ENCODE measurements at places on chromosomes 3 and 15. TPM values are rescaled to one million over a fixed set of nuclear protein-coding genes. Genes with fewer than 3 reads are reported as not detected.
A peak's percentile ranks its signal among the peaks of the same experiment; 100 is the strongest.

The FBXW12 gene
- not detected for total RNA-seq

The APOD gene
- not detected for total RNA-seq

The FYTTD1 gene
- 20.9 TPM for total RNA-seq

The DISP2 gene
- 0.21 TPM for total RNA-seq

The FEM1B gene
- 30.5 TPM for total RNA-seq

The SLC25A26 gene
- total RNA-seq, result 16.0 TPM

The PRC1 gene
- total RNA-seq, result 455 TPM

The NLGN1 gene
- total RNA-seq, result 3.2 TPM

The ZDHHC3 gene
- total RNA-seq, result 55.3 TPM

- H3K27ac ChIP-seq, result no peak overlapping the region
- H3K27me3 ChIP-seq, result no peaks in the 10 kb centered on the region
- H3K4me3 ChIP-seq, result no peak overlapping the region
- peaks cover 11% of the 10 kb centered on the region for H3K4me1 ChIP-seq
- no peaks in the 10 kb centered on the region for H3K36me3 ChIP-seq
- DNase-seq, result no peak
These were observed 198.7 kb downstream of the TNIK start for GRCh38 chr3:171261487-171261886.

- no peaks in the 10 kb centered on the region for H3K36me3 ChIP-seq
- no peaks in the 10 kb centered on the region for H3K27me3 ChIP-seq
- 0 out of 2 replicates have a peak, but pooled peaks cover 3% of the 10 kb centered on the region for H3K4me1 ChIP-seq
- no peak for DNase-seq
- no peak overlapping the region for H3K4me3 ChIP-seq
These were observed 23.7 kb downstream of the CEP19 start for GRCh38 chr3:196688349-196688748.

GRCh38 chr3:188241072-188241471 is 87.1 kb downstream of the LPP start:
- H3K27me3 ChIP-seq, result no peaks in the 10 kb centered on the region
- peaks cover 45% of the 10 kb centered on the region for H3K4me1 ChIP-seq
- DNase-seq, result no peak
- no peak overlapping the region for H3K4me3 ChIP-seq
- H3K27ac ChIP-seq, result no peak overlapping the region
- H3K36me3 ChIP-seq, result peaks cover 58% of the 10 kb centered on the region

DNA sequence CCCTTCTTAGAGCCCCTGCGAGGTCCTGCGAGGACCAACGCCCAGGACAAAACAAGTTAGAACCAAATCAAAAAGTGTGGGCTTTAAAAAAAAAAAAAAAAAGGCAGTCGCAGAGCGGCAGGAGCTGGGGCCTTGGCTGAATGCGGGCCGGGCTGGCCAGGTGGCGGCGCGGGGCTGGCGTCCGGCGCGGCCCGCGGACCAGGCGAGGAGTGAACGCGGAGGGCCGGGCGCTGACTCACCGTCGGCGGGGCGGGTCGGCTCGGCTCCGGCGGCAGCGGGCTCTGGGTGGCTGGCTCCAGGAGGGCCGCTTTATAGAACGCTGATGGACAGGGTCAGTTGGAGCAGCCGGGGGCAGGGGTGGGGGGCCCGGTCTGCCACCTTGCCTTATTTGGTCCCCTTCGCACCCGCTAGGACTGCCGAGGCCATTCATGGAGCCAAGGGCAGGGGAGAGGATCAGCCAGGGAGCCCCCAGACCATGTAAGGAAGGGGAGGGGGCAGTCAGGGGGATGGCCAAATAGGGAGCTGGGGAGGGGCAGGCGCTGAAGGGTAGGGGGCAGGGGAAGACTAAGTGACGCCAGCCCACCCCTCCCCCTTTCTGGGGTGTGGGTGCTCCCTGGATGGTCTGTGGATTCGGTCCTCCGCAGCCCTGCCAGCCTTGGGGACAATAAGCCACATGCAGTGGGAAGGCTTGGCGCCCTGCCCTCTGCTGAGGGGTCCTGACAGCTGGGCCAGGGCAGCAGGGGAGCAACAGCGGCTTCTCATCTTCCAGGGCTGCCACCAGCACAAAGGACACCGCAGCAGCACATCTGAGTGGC is at the start of gene ACTC1:
ACTC1 (minus strand) TSS at position 283 of the 815 bp plus-strand sequence. CDS start 741 bp downstream, outside the sequence.
- H3K4me3 ChIP-seq, result 0 out of 2 replicates have a peak within 1 kb of the TSS, but pooled peaks have one; percentile 9
- H3K36me3 ChIP-seq, result no peaks in the 10 kb centered on the region
- DNase-seq, result peak; percentile 74
- peaks cover 27% of the 10 kb centered on the region for H3K4me1 ChIP-seq

DNA sequence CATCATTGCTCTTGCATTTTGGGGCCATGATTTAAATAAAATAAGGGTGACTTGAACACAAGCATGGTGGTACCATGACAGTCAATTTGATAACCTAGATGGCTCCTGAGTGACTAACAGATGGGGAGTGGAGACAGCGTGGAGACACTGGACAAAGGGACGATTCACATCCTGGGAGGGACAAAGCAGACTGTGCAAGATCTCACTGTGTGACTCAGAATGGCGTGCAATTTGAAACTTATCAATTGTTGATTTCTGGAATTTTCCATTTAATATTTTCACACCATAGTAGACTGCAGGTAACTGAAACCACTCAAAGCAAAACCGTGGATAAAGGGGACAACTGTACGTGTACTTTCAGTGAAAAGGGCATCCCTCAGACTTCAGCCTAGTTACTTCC is 25.5 kb downstream of the MCCC1 start:
- no peaks in the 10 kb centered on the region for H3K27me3 ChIP-seq
- peaks cover 40% of the 10 kb centered on the region for H3K36me3 ChIP-seq
- H3K4me3 ChIP-seq, result no peak overlapping the region
- H3K4me1 ChIP-seq, result peaks cover 12% of the 10 kb centered on the region

- H3K4me1 ChIP-seq, result no peaks in the 10 kb centered on the region
- no peak for DNase-seq
- no peaks in the 10 kb centered on the region for H3K27me3 ChIP-seq
- H3K4me3 ChIP-seq, result no peak overlapping the region
These were observed 4.1 kb downstream of the CCR8 start for GRCh38 chr3:39333607-39334006.

DNA sequence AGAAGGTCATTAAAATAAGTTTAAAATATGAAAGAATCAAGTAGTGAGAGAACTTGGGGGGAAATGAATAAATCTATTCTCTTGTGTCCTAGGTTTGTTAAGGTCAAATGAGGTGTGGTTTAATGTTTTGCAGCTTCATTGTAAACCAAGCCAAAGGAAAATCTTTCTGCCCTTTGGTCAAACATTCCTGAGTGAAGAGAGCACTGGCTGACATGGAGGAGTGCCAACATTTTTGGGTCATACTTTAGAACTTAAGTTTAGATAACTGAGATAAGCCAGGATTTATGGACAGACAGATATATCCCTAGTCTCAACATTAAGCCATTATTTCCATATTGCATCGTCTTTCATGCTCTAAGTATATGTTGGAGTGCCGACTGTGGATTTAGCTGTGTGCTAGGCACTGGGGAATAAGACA is 66.4 kb downstream of the PTPRG start:
- H3K4me1 ChIP-seq, result peaks cover 71% of the 10 kb centered on the region
- peak overlapping the region; percentile 65 for H3K27ac ChIP-seq
- no peaks in the 10 kb centered on the region for H3K27me3 ChIP-seq
- H3K4me3 ChIP-seq, result no peak overlapping the region

- DNase-seq, result no peak
- H3K27ac ChIP-seq, result no peak overlapping the region
- no peaks in the 10 kb centered on the region for H3K4me1 ChIP-seq
- H3K27me3 ChIP-seq, result no peaks in the 10 kb centered on the region
- no peak overlapping the region for H3K4me3 ChIP-seq
These were observed 91.6 kb downstream of the MESD start for GRCh38 chr15:80898040-80898439.

DNA sequence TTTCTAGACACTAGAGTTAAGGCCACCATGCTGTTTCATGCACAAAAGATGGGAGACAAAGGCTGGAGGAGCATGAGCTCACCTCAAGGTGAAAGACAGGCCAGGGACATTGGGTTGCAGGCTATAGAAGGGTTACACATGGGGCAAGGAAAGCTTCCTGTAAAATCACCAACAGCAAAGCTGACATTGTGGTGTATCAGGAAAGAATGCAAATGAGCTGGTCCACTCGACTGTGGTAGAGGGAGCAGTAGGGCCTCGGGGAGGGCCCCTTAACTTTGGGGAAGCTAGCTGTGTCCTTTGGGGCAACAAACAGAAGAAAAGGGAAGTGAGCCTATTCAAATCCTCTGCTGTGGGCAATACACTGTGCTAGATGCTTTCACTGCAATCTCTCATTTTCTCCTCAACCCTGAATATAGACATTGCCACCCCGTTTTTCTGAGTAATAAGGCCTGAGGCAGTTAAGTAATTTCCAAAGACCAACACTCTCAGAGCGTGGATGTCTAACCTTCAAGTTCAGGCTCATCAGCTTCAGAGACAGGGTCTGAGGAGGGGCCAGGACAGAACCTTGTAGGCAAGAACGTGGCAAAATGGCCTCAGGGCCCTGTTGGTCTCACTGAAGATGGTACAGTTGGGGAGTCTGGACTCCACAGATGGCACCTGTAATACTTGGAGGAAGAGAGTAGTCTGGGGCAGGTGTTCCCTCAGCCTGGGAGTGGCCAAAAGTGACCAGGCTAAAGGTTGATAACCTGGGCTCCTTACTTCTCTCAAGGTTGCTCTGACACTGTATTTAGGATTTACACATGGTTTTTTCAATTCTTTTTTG is 24.1 kb downstream of the CX3CR1 start:
- no peaks in the 10 kb centered on the region for H3K27me3 ChIP-seq
- DNase-seq, result no peak
- no peak overlapping the region for H3K4me3 ChIP-seq

DNA sequence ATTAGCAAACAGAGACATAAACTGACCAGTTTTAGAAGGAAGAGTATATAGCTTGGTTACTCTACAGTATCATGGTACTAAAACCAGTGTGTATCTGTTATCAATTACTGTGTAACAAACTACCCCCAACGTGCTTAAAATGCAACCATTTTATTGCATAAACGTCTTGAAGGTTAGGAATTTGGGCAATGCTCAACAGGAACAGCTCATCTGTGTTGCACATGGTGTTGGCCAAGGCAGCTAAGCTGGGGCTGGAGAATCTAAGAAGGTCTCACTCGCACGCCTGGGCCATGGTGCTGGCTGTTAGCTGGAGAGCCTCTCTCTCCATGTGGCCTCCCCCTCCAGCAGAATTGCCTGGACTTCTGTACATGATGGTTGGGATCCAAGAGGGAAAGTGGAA is 81.2 kb upstream of the THBS1 start:
- H3K27ac ChIP-seq, result no peak overlapping the region
- H3K4me1 ChIP-seq, result peaks cover 47% of the 10 kb centered on the region
- no peaks in the 10 kb centered on the region for H3K36me3 ChIP-seq
- H3K27me3 ChIP-seq, result no peaks in the 10 kb centered on the region

GRCh38 chr3:152488449-152488848 is 219.7 kb downstream of the MBNL1 start:
- no peak overlapping the region for H3K4me3 ChIP-seq
- H3K4me1 ChIP-seq, result no peaks in the 10 kb centered on the region
- no peaks in the 10 kb centered on the region for H3K36me3 ChIP-seq

- H3K27ac ChIP-seq, result no peak overlapping the region
- H3K4me1 ChIP-seq, result no peaks in the 10 kb centered on the region
- no peaks in the 10 kb centered on the region for H3K27me3 ChIP-seq
- DNase-seq, result peak; percentile 21
- no peak overlapping the region for H3K4me3 ChIP-seq
These were observed 36.7 kb downstream of the ACSBG1 start for GRCh38 chr15:78197632-78198031.

DNA sequence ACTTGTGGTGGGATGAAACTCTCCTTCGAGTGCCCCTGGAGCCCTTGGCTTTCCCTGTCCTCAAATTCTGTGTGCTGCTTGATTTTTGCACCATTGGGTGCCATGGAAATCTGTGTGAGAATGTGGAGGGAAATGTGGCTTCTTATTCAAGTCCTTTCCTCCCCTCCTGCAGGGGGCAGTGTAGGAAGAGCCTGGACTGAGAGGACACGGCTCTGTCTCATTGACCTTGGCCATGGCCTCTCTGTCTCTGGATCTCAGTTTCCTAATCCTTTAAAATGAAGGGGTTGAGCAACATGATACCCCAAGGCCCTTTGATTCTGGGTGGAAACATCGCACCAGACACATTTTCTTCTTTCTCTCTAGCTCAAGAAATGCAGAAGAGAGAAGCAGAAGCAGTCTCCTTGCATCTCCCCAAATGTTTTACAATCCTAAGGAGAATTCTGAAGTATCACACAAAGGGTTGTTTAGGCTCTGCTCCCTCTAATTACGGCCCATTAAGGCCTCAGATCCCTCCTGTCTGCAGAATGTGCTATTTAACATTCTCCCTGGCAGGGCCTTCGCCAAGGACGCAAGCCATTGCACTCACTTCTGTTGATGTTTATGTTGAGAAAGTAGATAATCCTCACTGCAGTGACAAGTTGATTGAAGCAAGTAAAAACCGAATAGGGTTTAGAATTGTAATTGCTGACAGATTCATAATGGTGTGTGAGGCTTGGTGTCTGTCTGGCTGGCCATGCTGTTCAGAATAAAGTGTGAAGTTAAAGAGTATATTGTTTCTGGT is 169.1 kb downstream of the TPRG1 start:
- no peak overlapping the region for H3K4me3 ChIP-seq
- H3K36me3 ChIP-seq, result no peaks in the 10 kb centered on the region

DNA sequence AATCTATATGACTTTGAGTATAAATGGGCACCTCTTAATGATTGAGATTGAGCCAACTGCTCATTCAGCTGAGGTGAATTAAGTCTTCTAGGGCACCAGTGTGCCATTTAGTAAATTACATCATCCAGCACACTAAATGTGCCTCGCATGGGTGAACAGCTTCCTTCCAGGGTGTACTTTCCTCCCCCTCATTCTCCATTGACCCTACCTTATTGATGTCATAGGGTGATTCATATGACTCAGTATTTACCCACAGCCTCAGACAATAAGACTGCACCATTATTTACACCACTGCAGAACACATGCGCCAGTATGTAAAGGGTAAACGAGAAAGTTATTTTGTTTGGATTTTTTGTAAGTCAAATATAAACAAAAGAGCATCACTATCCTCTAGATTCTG is 185.2 kb upstream of the ARL6 start:
- no peaks in the 10 kb centered on the region for H3K4me1 ChIP-seq
- no peak overlapping the region for H3K27ac ChIP-seq
- no peak overlapping the region for H3K4me3 ChIP-seq

GRCh38 chr3:95595416-95596075 is 1218.8 kb upstream of the EPHA6 start:
- H3K27me3 ChIP-seq, result no peaks in the 10 kb centered on the region
- no peak overlapping the region for H3K4me3 ChIP-seq
- H3K4me1 ChIP-seq, result no peaks in the 10 kb centered on the region

DNA sequence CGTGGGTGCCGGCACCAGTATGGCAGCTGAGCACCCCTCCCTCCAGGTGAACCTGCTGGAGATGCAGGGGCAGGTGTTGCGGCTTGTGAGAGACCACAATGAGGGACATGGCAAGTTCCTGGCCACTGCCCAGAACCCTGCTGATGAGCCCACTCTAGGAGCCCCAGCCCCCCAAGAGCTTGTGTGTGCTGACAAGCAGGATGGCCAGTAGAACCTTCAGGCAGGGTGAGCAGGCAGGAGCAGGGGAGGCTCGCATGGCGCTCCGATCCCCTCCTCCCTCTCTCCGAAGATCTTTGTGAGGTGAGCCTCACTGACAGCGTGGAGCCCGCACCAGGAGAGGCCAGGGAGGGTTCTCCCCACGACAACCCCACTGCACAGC is 29.8 kb downstream of the NGRN start:
- no peak overlapping the region for H3K4me3 ChIP-seq
- H3K27me3 ChIP-seq, result no peaks in the 10 kb centered on the region
- no peak overlapping the region for H3K27ac ChIP-seq
- no peaks in the 10 kb centered on the region for H3K4me1 ChIP-seq
- DNase-seq, result no peak

- no peak for DNase-seq
- H3K27ac ChIP-seq, result no peak overlapping the region
- no peaks in the 10 kb centered on the region for H3K27me3 ChIP-seq
- H3K4me3 ChIP-seq, result no peak overlapping the region
- H3K4me1 ChIP-seq, result no peaks in the 10 kb centered on the region
These were observed 324.6 kb downstream of the EPHA6 start for GRCh38 chr3:97138914-97139541.

All from SJSA1 (cell line).